ENCODE measurements at places on chromosomes 16 and 17.

GRCh38 chr16:22139008-22139407, 23.3 kb upstream of the SDR42E2 start:
- DNase-seq = no peak

- DNase-seq = no peak
Measured at GRCh38 chr17:70535986-70536385, 366.7 kb downstream of the KCNJ2 start.

DNA sequence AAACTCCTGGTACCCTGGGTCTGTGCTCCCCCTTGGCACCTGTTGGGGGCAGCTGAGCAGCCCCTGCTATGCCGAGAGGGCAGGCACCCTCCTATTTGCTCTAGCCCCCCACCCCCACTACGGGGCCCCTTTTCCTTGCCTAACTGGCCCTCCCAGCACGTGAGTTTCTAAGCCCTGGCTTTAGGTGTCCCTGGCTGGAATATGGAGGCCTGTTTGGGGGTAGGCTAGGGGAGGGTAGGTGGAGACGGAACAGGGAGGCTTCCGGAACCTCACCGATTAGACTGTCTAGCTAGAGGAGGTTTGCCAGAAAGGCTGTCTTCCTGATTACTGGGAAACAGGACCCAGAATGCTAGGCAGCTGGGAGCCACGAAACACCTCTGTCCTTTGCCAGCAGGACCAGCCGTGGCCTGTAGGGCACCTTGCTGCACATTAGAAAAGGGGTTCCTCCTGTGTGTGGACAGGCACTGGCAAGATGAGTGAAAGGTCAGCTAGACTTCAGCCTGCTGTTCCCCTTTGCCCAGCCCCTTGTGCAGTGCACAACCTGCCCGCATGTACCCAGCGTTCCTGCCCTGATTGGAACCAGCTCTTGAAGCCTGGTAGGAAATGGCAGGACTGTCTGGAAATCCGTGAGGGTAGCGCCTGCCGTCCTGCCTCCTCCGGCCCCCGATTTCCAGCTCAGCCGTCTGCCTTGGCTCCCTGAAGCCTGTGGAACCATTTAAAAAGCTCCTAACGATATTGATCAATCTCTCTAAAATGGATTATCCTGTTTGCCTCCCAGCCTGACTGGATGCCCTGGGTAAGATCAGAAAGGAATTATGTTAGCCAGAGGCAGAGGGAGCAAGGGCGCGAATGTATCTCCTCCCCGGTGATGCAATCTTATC, 83.4 kb upstream of the GSE1 start:
- no peak for DNase-seq

GRCh38 chr16:57462978-57463362, 491 bp downstream of the POLR2C start:
- DNase-seq = no peak

DNA sequence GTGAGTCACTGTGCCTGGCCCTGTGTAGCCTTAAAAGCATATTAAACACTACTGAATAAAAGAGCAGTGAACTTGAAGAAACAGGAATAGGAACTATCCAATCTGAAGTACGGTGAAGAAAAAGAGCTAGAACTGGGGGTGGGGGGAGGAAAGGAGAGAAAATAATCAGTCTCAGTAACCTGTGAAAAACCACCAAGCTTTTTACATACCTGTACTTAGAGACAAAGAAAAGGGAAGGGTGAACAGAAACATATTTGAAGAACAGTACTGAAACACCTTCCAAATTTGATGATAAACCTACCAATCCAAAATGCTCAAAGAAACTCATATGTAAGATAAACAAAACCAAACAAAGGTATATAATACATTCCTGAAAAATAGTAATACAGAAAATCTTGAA, 77.5 kb downstream of the USP32 start:
- no peak for DNase-seq

GRCh38 chr17:15171167-15172047, 93.7 kb downstream of the PMP22 start:
- peak; percentile 73 for DNase-seq

DNA sequence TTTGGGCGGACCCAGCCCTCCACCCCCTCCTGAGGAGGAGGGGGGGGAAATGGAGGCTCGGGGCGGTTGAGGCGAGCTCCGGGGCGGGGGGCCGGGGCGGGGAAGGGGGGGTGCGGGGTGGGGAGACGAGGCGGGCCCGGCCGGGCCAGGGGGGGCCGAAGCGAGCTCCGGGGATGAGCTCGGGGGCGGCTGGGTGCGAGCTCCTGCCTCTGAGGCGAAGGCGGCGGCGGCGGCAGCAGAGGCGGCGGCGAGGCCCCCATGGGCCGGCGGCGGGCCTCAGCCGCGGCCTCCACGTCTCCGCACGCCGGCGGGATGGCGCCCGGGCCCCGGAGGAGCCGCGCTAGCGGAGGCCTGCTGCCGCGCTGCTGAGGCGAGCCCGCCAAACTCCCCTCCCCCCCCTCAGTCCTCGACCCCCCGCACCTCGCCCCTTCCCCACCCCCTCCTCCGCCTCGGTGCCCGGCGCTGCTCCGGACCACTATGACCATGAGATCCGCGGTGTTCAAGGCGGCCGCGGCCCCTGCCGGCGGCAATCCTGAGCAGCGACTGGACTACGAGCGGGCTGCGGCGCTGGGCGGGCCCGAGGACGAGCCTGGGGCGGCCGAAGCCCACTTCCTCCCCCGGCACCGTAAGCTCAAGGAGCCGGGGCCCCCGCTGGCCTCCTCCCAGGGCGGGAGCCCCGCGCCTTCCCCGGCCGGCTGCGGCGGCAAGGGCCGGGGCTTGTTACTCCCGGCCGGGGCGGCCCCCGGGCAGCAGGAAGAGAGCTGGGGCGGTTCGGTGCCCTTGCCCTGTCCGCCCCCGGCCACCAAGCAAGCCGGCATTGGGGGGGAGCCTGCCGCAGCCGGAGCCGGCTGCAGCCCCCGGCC, 596 bp downstream of the MSL1 start:
- no peak for DNase-seq

- no peak for DNase-seq
Measured at GRCh38 chr17:81350320-81350890, 44.9 kb upstream of the BAHCC1 start.

- DNase-seq = no peak
Measured at GRCh38 chr17:79808763-79809529, 12.1 kb upstream of the CBX8 start.

Data from HEK293T (cell line).